Placental epithelial cell (primary cell): ENCODE measurements at places on chromosomes 12 and 14. TPM values are rescaled to one million over a fixed set of nuclear protein-coding genes. Genes with fewer than 3 reads are reported as not detected.

ERBB3 gene
- total RNA-seq, result 51.7 and 74.6 TPM in 2 replicates

METTL3 gene
- 40.8 and 54.4 TPM in 2 replicates for total RNA-seq

TCL1B gene
- not detected in 2 replicates for total RNA-seq

TAS2R9 gene
- total RNA-seq, result not detected in 2 replicates

RPS26 gene
- total RNA-seq, result 265 and 520 TPM in 2 replicates

PTPN6 gene
- 21.2 and 25.1 TPM in 2 replicates for total RNA-seq

CABP1 gene
- total RNA-seq, result 0.33 TPM in 1 of 2 replicates, not detected in the other

KLHDC1 gene
- 3.5 and 9.8 TPM in 2 replicates for total RNA-seq

PLEKHD1 gene
- 0.22 and 0.39 TPM in 2 replicates for total RNA-seq

SLC24A4 gene
- not detected in 2 replicates for total RNA-seq

ACADS gene
- 11.7 and 12.2 TPM in 2 replicates for total RNA-seq

GPR132 gene
- total RNA-seq, result 0.79 TPM in 1 of 2 replicates, not detected in the other

NTF3 gene
- total RNA-seq, result not detected in 2 replicates

POTEG gene
- not detected in 2 replicates for total RNA-seq

PTCSC3 gene
- total RNA-seq, result not detected in 2 replicates

RFX4 gene
- not detected in 2 replicates for total RNA-seq

OR4E2 gene
- not detected in 2 replicates for total RNA-seq

C12orf42 gene
- 0.43 and 0.79 TPM in 2 replicates for total RNA-seq
